ENCODE measurements at places on chromosomes 4 and X. TPM values are rescaled to one million over a fixed set of nuclear protein-coding genes. Genes with fewer than 3 reads are reported as not detected.

Gene PNCK
- total RNA-seq = 9.4 TPM

Gene FHDC1
- total RNA-seq = 54.5 TPM

Gene MTTP
- 12.0 TPM for total RNA-seq

Gene NDNF
- total RNA-seq = 23.9 TPM

Gene SUPT20HL2
- total RNA-seq = not detected

Gene SRD5A3
- total RNA-seq = 20.3 TPM

Gene SPACA5
- not detected for total RNA-seq

Gene TMEM255A
- total RNA-seq = 0.70 TPM

Gene GLOD5
- total RNA-seq = not detected

Gene PABPC5
- 10.0 TPM for total RNA-seq

Gene SRP72
- 172 TPM for total RNA-seq

Gene CFAP47
- 0.75 TPM for total RNA-seq

Gene AMBN
- not detected for total RNA-seq

Gene GAGE12J
- total RNA-seq = not detected

Gene DGKK
- total RNA-seq = 0.18 TPM

Gene BST1
- 1.1 TPM for total RNA-seq

Gene TEC
- 0.25 TPM for total RNA-seq

Gene GAR1
- 28.3 TPM for total RNA-seq

Gene MAN2B2
- 9.4 TPM for total RNA-seq

- DNase-seq = no peak
Measured at GRCh38 chr4:126838941-126839679, 793.6 kb upstream of the INTU start.

- DNase-seq = no peak
Measured at GRCh38 chr4:86386817-86387415, 27.1 kb upstream of the MAPK10 start.

- no peak for DNase-seq
Measured at GRCh38 chr4:20944961-20945360, 244.7 kb downstream of the PACRGL start.

DNA sequence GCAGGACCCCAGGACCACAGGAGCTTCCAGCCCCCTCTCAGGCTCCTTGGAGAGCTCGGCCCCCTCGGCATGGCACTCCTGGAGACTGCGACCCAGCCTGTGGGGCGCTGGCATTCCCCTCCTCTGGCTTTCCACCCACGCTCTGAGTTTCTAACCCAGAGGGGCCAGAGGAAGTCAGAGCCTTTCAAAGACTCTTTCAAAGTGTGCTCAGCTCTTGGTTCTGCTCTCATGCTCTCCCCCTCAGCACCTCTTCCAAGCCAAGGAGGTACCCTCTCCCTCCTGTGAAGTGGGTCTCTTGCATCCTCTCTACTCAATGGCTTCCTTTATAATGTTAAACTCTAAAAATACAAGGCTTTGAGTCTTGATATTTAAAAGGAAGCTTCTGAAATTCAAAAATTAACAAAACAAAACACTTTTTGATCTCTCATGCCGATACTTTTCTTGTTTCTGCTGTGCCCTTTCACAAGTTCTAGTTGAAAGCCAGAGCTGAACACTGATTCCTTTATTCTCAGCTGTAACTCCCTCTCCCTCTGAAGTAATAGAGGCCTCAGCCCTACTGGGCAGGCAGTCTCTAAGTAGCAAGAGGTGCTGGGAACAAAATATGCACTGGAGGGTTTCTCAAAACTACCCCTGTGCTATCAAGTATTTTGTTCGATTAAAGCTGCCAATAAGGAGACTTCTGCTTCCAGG is 82.8 kb downstream of the NAT8L start:
- peak; percentile 23 for DNase-seq

- DNase-seq = no peak
Measured at GRCh38 chr4:80125252-80126177, 52.5 kb upstream of the ANTXR2 start.

GRCh38 chrX:18757956-18758932 is 50.8 kb downstream of the PPEF1 start:
- DNase-seq = no peak

DNA sequence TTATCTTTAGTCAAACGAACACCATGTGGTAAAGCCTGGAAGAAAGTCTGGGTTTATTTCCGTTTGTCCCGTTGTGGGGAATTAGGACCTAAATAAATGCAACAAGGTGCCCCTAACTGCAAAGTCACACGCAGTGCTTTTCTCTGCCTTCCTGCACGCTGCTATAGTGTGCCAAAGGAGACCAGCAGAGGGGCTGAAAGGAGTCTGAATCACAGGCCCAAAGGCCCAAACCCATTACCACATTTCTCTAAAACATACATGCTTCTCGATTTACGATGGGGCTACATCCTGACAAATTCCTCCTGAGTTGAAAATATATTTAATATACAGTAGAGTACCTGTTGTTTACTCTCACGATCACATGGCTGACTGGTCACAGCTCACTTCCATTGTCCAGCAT is 4.5 kb downstream of the VEGFC start:
- DNase-seq = no peak

DNA sequence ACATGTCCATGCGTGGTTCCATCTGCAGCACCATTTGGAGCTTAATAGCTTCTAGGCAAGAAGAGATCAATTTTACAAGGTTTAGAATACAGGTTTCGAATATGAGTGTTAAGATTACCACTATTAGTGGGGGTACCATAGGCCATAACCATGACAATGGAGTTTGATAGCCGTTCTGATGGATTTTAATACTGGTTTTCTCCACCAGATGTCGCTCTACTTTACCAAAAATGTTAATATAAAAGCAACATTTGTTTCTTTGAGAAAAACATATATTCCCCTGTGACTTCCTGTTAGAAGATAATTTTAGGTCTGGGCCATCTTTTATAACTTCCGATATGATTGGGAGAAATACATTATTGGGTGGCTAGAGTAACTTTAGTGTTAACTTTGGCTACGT is 499.7 kb upstream of the POU3F4 start:
- DNase-seq = no peak

- no peak for DNase-seq
Measured at GRCh38 chr4:70564033-70564432, 28.0 kb upstream of the AMBN start.

- DNase-seq = no peak
Measured at GRCh38 chrX:14497184-14497666, 32.1 kb upstream of the GLRA2 start.

GRCh38 chrX:10235851-10236250 is 79.1 kb downstream of the CLCN4 start:
- DNase-seq = no peak

DNA sequence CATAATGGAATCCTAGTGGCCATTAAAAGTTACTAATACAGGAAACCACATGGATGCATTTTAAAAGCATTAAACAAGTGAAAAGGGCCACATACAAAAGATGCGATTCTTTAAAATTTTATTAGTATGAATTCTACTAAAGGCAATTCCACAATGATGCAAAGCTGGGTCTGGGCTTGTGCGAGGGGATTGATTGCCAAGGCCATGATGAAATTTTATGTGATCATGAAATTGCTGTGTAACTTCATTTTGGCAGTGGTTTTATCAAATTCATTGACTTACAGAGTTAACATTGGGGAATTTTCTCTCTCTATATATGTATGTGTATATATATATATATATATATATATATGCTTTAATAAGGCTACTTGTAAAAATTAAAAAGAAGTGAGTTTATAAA is 1142.5 kb upstream of the IGFBP7 start:
- DNase-seq = no peak

DNA sequence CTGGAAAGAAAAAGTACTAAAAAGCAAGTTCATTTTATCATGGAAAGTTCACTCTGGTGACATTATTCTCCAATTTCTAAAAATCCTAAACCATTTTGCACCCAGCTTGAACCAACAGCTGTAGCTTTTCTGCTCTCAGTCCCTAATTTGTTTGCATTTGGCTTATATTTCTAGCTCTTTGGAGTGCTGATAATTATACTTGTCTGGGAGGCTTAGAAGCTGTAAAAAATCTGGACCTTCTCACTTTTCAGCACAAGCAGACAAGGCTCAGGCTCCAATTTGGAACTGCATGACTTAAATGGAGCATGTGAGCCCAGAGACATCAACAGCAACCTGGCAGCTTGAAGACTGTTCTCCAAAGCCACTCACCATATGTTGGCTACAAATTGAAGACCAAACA is 170.9 kb upstream of the PCDH18 start:
- no peak for DNase-seq

- DNase-seq = no peak
Measured at GRCh38 chr4:152245680-152246079, 290.2 kb downstream of the FBXW7 start.

GRCh38 chr4:76753814-76754213 is 144.1 kb downstream of the SOWAHB start:
- peak; percentile 12 for DNase-seq

- DNase-seq = no peak
Measured at GRCh38 chrX:15376956-15377355, 7.3 kb downstream of the VEGFD start.

GRCh38 chr4:151717909-151718628 is 42.7 kb downstream of the GATB start:
- DNase-seq = no peak

- no peak for DNase-seq
Measured at GRCh38 chr4:188959424-188959823, 820.2 kb downstream of the TRIML1 start.

DNA sequence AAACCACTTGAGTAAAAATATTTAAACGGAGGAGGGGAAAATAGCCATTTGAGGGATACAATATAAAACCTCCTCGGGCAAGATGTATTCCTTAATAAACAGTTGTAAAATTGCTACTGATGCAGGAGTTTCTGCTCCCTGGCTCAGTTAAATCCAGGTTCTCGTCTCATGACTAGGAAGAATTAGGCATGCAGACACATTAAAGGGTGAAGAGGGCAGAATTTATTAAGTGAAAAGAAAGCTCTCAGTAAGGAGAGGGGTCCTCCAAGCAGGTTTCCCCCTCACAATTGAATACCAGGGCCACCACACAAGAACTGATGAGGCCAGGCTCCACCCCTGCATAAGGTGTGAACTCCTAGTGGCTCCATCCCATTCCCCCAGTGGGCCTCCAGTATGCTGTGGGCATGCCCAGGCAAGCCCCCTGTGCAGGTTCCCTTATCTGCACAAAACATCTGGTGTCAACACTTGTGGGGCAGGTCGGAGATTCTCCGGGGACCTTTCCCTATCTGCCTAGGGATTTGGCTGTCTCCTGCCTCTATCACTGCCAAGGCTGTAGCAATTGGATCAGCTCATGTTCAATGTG is 80.4 kb downstream of the HS6ST2 start:
- no peak for DNase-seq

- no peak for DNase-seq
Measured at GRCh38 chrX:26952213-26952612, 510.9 kb downstream of the PPP4R3C start.

DNA sequence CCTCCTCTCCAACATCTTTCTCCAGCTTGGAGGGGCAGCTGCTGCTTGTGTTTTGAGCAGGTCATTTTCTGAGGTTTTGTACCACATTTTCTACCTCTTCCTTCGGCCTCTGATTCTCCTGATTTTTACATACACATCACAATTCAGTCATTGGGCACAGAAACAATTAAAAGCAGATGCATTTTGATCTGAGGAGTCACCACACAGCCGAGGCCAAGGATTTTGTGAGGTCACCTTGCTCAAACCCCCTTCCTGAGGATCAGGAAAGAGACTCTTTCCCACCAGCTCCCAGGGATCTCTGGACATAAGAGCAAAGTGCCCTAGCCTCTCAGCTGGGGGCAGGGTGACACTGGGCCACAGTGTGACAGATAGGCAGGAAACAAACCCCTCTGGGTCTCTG is 5.4 kb upstream of the FATE1 start:
- DNase-seq = no peak

DNA sequence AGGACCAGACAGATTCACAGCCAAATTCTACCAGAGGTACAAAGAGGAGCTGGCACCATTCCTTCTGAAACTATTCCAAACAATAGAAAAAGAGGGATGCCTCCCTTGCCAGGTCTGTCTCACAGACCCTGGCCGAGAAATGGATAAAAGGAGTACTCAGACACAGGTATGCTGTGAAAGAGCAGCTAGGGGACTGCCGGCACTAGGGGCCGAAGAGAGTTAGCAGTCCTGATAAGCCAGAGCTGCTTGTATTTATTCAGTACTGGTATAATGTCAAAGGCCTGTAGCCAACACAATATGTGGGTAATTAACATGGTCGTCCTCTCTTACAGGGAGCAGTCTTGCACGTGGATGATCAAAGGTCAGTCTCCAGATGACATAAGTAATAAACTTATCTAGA is 1042.1 kb upstream of the LCORL start:
- DNase-seq = no peak

- no peak for DNase-seq
Measured at GRCh38 chr4:174324725-174325124, 41.0 kb downstream of the CEP44 start.

- DNase-seq = no peak
Measured at GRCh38 chr4:143225167-143225566, 40.5 kb downstream of the USP38 start.

DNA sequence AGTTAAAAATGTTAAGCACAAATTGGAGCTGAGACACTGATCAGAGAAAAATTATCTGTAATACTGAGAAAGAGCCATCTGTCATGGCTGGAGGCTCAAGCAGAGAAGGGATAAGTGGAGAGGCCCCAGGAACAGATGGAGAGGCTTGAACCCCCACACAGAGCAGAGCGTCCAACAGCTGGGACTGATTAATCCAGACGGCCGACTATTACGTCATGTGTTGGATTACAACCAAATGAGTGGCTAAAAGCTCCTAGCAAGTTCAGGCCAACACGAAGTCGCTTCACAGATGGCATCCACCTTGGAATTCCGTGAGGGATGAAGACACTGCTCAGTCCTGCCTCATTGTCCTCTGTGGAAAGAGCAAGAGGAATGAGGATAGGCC is 57.7 kb upstream of the ATXN3L start:
- DNase-seq = no peak

DNA sequence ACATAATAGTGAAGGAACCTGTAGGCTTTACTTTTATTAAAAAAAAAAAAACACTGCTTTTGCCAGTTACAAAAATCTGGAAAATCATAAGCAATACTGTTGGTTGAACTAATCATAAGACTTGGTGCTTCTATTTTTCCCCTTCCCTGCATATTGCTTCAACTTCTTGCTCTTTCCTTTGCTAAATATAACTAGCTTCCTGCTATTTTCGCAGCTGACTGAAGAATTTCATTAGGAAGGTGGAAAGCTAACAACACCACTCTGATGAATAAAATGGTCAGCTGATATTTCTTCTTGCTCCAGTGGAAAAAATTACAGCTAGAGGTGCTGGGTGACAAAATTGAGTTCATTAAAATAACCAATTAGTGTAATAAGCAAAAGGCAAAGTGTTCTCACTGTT is 39.3 kb downstream of the MEPE start:
- DNase-seq = no peak

DNA sequence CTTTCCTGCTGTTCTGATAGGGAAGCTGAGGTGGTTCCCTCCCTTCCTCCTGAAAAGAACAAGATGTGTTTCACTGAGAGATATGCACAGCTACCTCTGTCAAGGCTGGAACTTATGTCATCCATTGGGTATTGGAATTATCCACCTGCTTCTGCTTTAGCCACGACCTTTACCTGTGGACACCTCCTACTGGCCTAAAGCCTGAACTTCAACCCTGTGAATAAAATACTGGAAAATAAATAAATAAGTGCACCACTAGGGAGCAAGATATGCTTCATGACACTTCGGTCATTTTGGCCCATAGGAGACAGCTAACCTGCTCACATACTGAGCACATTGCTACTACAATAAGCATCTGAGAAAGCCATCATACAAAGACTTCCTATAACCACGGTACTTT is 419.9 kb upstream of the NWD2 start:
- no peak for DNase-seq

Measured in neural crest cell (in vitro differentiated cells).